ENCODE measurements at places on chromosomes 1 and 21.

DNA sequence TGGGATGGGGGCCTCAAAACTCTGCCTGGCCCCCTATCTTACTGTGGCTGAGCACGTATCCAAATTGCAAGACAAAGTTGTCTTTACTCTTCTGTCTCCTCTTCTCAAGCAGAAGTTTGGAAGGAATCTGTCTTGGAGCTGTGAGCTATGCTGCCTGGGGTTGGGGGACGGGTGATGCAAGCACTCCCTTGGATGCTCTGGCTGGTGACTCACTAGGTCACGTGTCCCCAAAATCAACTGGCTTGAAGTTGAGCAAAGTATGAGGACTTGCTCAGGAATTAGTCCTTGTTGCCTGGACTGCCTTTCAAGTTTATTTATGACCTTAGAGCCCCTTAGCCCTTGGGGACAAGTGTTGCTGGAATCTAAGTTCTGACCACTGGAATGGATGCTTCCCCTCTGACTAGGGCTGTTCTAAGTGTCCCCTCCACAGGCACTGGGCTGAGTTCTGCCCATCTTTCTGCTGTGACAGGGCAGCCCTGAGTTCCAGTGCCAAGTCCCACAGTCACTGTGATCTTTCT, 269.5 kb downstream of the HHAT start:
- no peak for DNase-seq

GRCh38 chr1:228094432-228095016, 8.6 kb downstream of the C1orf35 start:
- DNase-seq, result no peak

DNA sequence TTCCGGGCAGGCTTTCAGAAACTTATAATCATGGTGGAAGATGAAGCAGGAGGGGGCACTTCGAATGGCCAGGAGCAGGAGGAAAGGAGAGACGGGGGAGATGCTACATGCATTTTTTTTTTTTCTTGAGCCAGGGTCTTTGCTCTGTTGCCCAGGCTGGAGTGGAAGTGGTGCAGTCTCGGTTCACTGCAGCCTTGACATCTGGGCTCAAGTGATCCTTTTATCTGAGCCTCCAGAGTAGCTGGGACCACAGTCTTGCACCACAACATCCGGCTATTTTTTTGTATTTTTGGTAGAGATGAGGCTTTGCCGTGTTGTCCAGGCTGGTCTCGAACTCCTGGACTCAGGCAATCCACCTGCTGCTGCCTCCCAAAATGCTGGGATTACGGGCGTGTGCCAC, 61.6 kb downstream of the SELENOF start:
- DNase-seq, result no peak

- DNase-seq, result peak; percentile 78
Observed at GRCh38 chr1:145845514-145846161, at the start of gene NUDT17. TSS of gene NUDT17 (plus strand) at chr1:145845630. CDS start at chr1:145845641, 11 bp downstream.

GRCh38 chr1:224510880-224511645, 76.5 kb upstream of the WDR26 start:
- no peak for DNase-seq

All from NCI-H1930 (cell line).